Activated CD4-positive, alpha-beta T cell treated with anti-CD3 and anti-CD28 coated beads, Interleukin-2, amount 10 ng/mL, durations not matched to agents 7 days and 5 days (primary cell): ENCODE measurements at places on chromosomes 4 and X. TPM values are rescaled to one million over a fixed set of nuclear protein-coding genes. Genes with fewer than 3 reads are reported as not detected.
A peak's percentile ranks its signal among the peaks of the same experiment; 100 is the strongest.

DNA sequence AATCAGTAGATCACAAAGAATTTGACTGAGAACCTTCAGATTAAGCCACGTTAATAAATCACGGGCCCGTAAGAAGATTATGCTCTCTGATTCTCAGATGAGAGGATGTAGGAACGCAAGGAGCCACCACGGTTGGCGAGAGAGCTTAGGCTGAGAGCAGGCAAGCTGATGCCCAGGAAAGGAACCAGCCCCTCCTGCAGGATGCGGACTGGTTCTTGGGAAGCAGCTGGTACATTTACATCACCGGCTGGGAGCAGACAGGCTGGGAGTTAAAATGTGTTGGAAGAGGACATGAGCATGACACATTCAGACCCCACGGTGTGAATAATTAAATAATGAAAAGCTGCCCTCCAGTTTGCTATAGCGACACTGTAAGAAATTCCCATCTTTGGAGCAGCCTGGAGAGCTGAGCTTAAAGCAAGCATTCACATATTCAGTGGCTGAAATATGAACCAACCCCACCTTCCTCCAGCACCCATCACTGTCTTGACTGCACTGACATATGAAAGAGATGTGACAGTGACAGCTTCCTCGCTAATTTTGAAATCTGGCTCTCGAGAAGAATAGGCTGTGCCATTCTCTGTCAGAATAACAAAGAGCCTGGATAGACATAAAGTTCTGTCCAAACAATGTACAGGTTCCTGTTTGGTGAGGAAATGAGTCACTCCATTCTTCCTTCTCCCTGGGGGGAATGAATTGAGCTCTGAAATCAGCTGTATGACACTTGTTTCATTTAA is 33.1 kb downstream of the LNX1 start:
- no peak overlapping the region for H3K4me3 ChIP-seq
- no peaks in the 10 kb centered on the region for H3K4me1 ChIP-seq
- no peak overlapping the region for H3K27ac ChIP-seq
- no peak for DNase-seq

DNA sequence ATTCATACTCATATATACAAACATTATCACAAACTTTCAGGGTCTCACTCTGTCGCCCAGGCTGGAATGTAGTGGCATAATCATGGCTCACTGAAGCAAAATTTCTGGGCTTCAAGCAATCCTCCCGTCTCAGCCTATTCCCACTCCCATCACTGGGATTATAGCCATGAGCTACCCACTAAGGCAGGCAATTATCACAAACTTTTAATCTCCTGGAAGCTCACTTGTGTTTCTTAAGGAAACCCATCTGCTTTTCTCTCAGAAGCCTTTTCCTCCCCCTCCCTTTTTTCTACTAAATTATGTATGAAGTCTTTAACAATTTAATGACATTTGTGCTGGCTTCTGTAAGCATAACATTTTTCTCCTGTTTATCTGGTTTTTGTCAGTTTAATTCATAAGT is 170.5 kb downstream of the AREG start:
- no peak overlapping the region for H3K4me3 ChIP-seq
- H3K27ac ChIP-seq: no peak overlapping the region
- H3K4me1 ChIP-seq: no peaks in the 10 kb centered on the region

Gene GPC4
- total RNA-seq: not detected

Gene BBS7
- total RNA-seq: 16.3 TPM

DNA sequence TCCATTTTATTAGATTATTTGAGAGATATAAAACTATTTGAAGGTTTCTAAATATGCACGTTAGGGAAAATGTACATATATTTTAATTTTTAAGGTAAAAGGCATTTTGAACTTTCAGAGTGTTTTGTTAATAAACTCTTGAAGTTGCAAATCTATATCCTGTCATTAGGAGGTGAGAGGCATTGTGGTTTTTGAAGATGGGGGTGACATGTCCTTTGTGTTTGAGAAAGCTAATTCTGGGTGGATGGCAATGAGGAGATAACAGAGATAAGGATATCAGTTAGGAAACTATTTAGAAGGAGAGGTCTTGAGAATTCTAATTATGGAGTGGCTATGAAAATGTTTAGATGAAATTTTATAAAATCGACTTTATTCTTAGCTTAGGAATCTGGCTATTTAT is 6.1 kb downstream of the STIM2 start:
- peaks cover 68% of the 10 kb centered on the region for H3K4me1 ChIP-seq
- no peaks in the 10 kb centered on the region for H3K27me3 ChIP-seq
- no peak for DNase-seq
- H3K4me3 ChIP-seq: no peak overlapping the region

GRCh38 chrX:134760650-134761049 is 102.4 kb upstream of the PLAC1 start:
- H3K36me3 ChIP-seq: no peaks in the 10 kb centered on the region
- no peak overlapping the region for H3K4me3 ChIP-seq
- H3K27me3 ChIP-seq: peaks cover 2% of the 10 kb centered on the region
- DNase-seq: no peak
- no peak overlapping the region for H3K27ac ChIP-seq

- no peak overlapping the region for H3K4me3 ChIP-seq
- no peaks in the 10 kb centered on the region for H3K36me3 ChIP-seq
- no peaks in the 10 kb centered on the region for H3K4me1 ChIP-seq
- no peak overlapping the region for H3K27ac ChIP-seq
Observed at GRCh38 chr4:107248571-107248970, 212.5 kb upstream of the DKK2 start.

GRCh38 chr4:101232074-101232776 is 115.1 kb downstream of the PPP3CA start:
- no peaks in the 10 kb centered on the region for H3K36me3 ChIP-seq
- H3K4me1 ChIP-seq: no peaks in the 10 kb centered on the region
- no peak for DNase-seq
- H3K4me3 ChIP-seq: no peak overlapping the region

Gene SMIM31
- total RNA-seq: not detected

- no peak overlapping the region for H3K27ac ChIP-seq
- peaks cover 6% of the 10 kb centered on the region for H3K4me1 ChIP-seq
- peaks cover 6% of the 10 kb centered on the region for H3K36me3 ChIP-seq
- no peak overlapping the region for H3K4me3 ChIP-seq
Observed at GRCh38 chr4:38811297-38811696, 6.7 kb upstream of the TLR1 start.

- no peaks in the 10 kb centered on the region for H3K27me3 ChIP-seq
- DNase-seq: no peak
- no peak overlapping the region for H3K4me3 ChIP-seq
- no peak overlapping the region for H3K27ac ChIP-seq
- H3K4me1 ChIP-seq: peaks cover 2% of the 10 kb centered on the region
Observed at GRCh38 chrX:77436682-77437081, 10.5 kb upstream of the FGF16 start.

Gene MND1
- 24.2 TPM for total RNA-seq

DNA sequence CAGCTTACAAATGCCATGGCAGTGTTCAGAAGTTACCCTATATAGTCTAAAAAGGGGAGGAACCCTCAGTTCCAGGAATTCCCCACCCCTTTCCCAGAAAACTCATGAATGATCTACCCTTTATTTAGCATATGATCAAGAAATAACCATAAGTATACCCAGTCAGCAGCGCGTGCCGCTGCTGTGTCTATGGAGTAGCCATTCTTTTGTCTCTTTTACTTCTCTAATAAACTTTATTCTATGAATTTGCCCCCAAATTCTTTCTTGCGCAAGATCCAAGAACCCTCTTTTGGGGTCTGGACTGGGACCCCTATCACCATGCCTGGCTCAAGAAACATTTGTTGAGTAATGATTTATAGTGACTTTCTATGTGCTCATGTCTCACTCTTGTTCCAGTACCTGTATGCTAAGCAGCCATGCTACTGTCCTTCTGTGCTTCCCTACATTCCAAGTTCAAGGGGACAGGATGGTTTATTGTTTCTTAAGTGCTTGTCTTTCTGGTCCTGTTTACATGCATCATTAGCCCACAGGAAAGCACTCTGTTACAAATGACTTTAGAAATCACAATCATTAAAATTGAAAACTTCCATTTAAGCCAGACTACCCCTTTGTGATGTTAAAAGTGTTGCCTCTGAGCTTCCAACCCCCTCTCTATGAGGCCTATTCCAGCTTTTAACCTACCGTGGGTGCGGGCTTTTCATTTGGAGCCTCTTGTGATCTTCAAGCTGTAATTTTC is 63.4 kb upstream of the S100G start:
- H3K4me3 ChIP-seq: no peak overlapping the region
- DNase-seq: no peak
- no peak overlapping the region for H3K27ac ChIP-seq
- peaks cover 3% of the 10 kb centered on the region for H3K36me3 ChIP-seq

Gene YY2
- 2.0 TPM for total RNA-seq

- no peak overlapping the region for H3K4me3 ChIP-seq
- H3K27me3 ChIP-seq: no peaks in the 10 kb centered on the region
- DNase-seq: no peak
- H3K27ac ChIP-seq: no peak overlapping the region
Observed at GRCh38 chr4:168451744-168452390, 28.4 kb downstream of the DDX60L start.

GRCh38 chr4:56683455-56683854 is 2.4 kb upstream of the HOPX start:
- H3K4me1 ChIP-seq: peaks cover 25% of the 10 kb centered on the region
- no peaks in the 10 kb centered on the region for H3K36me3 ChIP-seq
- no peak for DNase-seq
- H3K4me3 ChIP-seq: no peak overlapping the region
- no peak overlapping the region for H3K27ac ChIP-seq

DNA sequence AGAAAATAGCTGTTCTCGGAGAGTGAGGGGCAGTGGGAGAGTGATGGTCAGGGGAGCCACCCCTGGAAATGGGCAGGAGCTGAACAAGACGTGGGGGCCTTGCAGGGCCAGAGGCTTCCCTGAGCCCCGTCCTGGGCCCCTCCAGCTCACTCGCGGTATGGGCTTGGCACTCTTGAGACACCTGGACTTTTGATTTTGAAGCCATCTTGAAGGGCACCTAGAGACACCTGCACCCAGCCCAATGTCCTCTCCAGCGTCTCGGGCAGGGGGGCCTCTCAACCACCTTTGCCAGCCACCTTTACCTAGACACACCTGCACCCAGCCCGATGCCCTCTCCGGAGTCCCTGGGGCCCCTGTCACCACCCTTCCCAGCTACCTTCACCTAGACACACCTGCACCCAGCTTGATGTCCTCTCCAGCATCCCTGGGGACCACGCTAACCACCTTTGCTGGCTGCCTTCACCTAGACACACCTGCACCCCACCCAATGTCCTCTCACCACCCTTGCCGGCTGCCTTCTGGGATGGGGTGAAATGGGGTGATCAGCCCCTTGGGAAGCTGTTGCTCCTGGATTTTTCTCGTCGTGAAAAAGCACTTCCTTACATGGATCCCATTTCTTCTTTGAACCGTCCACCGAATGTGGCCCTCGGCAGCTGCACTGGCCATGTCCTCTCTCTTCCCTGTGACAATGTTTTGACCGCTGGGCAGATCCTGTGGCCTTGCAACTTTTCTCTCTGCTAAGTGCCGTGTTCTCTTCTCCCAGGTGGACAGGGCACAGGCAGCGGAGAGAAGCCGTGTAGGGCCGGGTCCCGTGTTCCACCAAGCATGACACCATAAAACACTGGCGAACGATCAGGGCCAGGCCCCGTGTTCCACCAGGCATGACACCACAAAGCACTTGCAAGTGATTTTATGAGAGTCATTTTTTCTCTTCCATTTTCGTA is 47.5 kb downstream of the CPZ start:
- H3K27me3 ChIP-seq: no peaks in the 10 kb centered on the region
- H3K36me3 ChIP-seq: no peaks in the 10 kb centered on the region
- no peak overlapping the region for H3K4me3 ChIP-seq
- H3K4me1 ChIP-seq: no peaks in the 10 kb centered on the region
- DNase-seq: no peak
- no peak overlapping the region for H3K27ac ChIP-seq

DNA sequence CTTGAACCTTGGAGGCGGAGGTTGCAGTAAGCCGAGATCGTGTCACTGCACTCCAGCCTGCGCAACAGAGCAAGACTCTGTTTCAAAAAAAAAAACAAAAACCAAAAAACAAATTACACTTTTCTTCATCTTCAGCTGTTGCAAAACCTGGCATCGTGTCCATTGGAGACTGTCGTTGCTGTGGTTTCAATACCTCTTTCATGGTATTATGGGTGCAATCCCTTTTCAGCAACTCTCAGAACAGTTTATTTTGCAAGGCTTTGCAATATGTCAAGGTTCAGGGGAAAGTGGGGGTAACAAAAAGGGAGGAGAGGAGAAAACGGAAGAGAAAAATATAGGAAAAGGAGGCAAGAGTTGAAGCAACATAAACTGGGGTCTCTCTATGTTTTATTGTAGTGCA is 40.8 kb downstream of the ARSD start:
- H3K36me3 ChIP-seq: no peaks in the 10 kb centered on the region
- no peak overlapping the region for H3K27ac ChIP-seq
- no peak overlapping the region for H3K4me3 ChIP-seq
- peaks cover 5% of the 10 kb centered on the region for H3K4me1 ChIP-seq
- DNase-seq: no peak
- peaks cover 5% of the 10 kb centered on the region for H3K27me3 ChIP-seq

Gene ZNF185
- 1.0 TPM for total RNA-seq

Gene TSPAN7
- 0.12 TPM for total RNA-seq

Gene CXCL6
- total RNA-seq: not detected

Gene IGSF1
- total RNA-seq: not detected

Gene ASMT
- total RNA-seq: not detected

Gene ARX
- not detected for total RNA-seq

DNA sequence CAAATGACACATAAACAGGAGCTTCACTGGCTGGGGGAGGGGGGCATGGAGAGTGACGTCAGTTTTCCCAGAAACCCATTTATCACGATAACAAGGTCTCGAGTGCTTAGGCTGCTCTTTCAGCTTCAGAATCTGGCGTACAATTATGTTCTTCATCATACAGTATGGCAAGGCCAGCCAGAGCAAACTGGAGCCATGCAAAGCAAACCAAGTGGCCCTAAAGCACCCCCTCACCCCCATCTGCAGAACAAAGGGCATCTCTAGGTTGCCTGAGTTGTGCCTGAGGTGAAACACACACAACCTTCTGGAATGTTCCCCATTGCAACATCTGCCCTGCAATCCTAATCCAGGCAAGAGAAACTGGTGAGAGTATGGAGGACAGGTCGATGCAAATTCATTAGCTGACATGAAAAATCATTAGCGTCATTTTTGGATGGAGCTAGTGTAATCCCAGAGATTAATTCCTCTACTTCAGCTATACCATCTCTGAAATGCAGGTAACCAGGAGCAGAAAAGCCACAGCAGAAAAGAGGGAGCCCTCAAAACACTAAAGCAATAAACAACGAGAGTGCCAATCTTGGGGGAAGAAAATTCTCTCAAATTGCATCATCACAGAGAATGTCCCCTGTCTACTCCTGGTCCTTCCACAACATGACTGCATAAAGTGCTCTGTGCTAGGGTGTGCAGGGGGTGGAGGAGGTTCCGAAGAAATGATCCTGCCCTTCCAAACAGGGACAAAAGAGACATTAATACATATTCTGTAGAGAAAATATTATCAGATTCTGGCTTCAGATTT is 1.8 kb downstream of the SEPTIN6 start:
- peaks cover 42% of the 10 kb centered on the region for H3K36me3 ChIP-seq
- peaks cover 35% of the 10 kb centered on the region for H3K4me1 ChIP-seq
- peak overlapping the region; percentile 99 for H3K27ac ChIP-seq
- no peaks in the 10 kb centered on the region for H3K27me3 ChIP-seq
- peak; percentile 67 for DNase-seq
- peak overlapping the region; percentile 85 for H3K4me3 ChIP-seq
